ENCODE measurements at places on chromosomes 13 and 19.

GRCh38 chr19:43634872-43635560 lies 4.6 kb downstream of the CADM4 start:
- DNase-seq: no peak

DNA sequence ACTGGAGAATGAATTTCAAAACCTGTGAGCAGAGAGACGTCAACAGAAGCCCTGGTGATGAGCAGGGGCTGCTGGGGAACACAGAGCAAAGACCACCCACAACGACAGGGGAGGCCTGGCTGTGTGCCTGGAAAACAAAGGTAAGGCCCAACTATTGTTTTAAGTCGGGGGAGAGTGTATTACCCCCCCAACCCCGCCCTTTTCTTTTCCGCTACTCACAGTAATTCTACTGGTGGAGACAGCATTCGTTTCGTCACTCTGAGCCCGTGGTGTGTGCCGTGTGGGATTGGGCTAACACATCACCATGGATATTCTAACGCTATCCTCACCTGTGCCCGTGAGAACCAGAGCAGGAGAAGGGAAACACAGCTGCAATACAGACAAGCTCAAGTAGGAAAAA lies 18.6 kb upstream of the ADPRHL1 start:
- DNase-seq: no peak

DNA sequence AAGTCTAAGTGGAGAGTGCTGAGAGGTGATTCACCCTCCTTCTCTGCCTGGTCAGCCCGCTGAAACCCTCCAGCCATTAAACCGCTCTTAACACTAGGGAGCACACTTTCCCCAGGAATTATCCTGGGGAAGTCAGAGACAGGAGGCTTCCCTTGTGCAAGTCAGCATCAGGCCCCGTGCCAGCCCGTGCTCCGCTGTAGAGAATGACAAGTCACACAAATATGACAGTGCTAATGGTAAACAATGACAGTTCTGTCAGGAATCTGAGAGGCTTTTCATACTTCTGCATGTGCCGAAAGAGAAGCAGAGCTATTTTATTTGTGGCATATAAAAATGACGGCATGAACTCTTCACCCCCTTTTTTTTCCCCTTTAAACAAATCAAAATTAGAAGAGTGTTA lies 816.9 kb upstream of the SLC10A2 start:
- DNase-seq: peak; percentile 0

- no peak for DNase-seq
These were observed 29.0 kb upstream of the SLC15A1 start for GRCh38 chr13:98781470-98781869.

DNA sequence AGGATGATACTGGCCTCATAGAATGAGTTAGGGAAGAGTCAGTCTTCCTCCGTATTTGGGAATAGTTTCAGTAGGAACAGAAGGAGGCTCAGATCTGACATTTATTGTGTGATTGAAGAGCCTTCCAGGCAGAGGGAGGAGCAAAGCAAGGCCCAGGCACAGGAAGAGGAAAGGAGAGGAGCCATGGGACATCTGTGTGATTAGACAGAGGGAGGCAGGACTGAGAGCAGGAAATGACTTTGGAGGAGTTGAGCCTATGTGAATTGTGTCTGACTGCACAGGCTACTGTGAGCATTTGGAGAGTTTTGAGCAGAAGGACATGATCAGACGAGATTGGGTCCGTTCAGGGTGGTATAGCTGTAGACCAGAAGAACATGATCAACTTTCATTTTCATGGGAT lies 8.5 kb downstream of the SIGLEC7 start:
- DNase-seq: no peak

DNA sequence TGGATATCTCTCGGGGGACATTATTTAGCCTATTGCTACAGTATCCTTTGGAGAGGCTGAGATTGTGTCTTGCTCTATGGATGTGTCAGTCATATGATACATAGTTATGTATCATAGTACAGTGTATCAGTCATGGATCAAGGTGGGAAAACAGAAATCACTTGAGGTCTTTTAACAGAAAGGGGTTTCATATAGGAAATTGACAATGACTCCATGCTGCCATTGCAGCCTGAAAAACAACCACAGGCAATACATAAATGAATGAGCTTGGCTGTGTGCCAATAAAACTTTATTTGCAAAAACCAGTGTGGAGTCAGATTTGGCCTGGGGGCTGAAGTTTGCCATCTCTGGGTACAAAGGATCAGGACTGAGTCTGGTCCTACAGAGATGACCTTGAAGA lies 35.4 kb downstream of the COLGALT1 start:
- DNase-seq: no peak

- peak; percentile 68 for DNase-seq
These were observed 35.1 kb downstream of the MTMR6 start for GRCh38 chr13:25252225-25252624.

DNA sequence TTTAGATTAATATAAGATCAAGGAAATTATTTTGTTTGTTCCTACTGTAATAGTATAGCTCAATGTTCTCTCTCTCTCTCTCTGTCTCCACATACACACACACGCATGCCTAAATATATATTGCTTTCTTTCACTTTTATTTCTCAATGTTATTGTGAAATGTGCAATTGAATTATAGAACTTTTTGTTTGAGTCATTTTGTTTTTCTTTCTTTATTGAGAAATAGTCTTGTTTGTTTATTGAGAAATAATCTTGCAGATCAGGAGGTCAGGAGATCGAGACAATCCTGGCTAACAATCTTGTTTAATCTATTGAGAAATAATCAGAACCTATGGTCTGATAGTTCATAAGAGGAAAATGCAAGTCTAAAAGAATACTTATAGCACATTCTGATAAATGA lies 1581.3 kb downstream of the EFNB2 start:
- peak; percentile 85 for DNase-seq

DNA sequence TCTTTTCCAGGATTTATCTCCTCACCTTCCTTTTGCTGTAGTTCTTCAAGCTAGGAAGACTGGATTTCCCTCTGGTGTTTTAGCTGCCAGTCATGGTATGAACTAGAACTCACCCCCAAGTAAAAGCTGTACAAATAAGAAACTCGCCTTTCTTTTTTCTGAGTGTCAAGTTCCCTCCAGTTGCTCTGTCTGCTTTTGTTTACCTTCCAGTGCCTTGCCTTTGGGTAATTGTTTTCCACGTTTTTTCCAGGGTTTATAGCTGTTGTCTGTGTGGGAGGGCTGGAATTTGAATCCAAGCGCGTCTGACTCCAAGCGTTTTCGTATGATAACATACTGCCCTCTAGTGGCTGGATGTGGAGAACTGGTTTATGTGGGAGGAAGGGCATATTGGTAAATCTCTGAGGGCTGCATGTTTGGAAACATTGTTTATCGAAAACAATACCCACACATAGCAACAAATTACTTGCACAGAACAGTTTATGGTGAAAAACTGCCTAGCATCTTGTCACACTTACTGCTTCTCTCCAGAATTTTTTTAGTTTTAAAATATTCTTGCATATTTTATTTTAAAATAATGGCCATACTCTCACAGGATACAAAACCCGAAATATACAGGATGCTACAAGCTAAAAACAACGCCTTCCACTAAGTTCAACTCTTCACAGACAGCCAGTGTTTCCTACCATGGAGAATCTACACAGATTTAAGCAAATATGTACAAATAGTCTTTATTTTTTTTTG lies 19.2 kb downstream of the RCN3 start:
- peak; percentile 85 for DNase-seq

GRCh38 chr13:86174622-86175021 lies 375.4 kb upstream of the SLITRK6 start:
- no peak for DNase-seq

DNA sequence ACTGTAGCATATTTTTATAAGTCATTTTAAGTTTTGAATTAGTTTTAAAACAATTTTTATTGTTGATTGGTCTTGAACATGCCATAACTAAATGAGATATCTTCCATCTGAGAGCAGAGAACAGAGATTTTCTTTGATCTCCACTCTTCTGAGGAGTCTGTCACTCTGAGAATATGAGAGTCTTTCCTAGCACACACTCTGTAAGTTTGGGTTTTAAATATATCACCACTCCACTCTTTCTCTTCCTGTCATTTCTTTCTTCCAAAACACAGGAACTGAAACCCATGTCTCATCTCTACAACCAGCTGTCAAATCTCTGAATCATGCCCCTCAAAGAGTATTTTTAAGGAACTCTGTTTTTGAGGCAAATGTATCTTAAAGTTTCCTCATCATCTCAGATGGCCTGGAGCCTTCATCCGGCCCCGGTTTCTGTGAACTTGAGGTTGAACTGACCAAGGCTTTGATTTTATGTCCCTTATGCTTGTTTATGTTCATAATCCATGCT lies 698.2 kb upstream of the SGCG start:
- DNase-seq: no peak

GRCh38 chr13:95049772-95050171 lies 251.5 kb downstream of the ABCC4 start:
- no peak for DNase-seq

GRCh38 chr19:4380254-4380727 lies 20.1 kb downstream of the SH3GL1 start:
- DNase-seq: no peak

DNA sequence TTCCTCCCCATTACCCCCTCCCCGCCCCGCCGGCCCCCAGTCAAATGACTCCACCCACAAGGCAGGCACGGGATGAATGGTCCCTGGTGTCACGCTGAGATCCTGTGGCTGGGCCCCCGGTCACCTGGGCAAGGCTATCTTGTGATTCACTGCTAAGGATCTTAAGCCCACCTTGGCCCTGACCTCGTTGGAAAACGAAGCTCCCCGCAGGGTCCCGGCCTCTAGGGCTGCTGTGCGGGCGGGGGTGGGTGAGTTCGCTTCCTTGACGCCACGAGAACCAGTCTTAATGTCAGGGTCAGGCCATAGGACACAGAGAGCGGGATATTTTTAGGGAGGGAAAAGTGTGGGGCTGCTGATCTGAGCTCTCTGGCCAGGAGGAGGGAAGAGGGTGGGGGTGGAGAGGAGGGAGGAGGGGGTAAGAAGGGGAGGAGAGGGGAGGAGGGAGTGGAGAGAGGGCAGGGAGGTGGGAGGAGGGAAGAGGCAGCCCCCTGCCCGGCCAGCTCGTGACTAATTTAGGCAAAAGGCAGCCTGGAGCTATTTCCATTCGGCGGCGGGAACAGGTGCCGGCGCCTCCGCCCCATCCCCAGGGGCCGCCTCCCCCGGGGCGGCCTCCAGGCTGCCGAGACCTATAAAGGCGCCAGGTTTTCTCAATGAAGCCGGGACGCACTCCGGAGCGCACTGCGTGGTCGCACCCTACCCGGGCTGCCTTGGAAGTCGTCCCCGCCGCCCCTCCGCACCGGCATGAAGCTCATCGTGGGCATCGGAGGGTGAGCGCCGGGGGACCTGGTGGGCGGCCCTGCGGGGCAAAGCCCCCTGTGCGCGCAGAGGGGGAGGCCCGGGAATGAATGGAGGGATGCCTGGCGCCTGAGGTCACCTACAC lies at the start of gene NMRK2:
Gene NMRK2 (plus strand): TSS at position 139 of the 880 bp plus-strand sequence. CDS start 603 bp downstream, at position 742.
- DNase-seq: no peak

DNA sequence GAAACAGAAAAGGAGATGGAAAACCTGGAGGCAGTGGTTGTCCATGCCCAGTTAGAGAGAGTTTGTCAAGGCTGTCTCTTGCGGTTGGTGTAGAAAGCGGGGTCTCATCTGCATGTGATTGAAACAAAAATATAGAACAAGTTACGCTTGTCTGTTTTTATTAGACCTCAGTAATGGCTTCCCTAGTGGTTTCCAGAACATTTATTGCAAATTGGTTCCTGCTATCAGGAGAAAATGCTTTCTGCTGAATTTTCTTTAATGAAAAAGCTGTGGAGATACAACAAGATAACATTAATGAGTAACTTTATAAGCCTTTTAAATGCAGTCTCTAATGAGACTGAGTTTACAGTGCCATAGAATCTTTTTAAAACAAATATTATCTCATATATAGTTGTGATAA lies 378.0 kb downstream of the DACH1 start:
- DNase-seq: no peak

DNA sequence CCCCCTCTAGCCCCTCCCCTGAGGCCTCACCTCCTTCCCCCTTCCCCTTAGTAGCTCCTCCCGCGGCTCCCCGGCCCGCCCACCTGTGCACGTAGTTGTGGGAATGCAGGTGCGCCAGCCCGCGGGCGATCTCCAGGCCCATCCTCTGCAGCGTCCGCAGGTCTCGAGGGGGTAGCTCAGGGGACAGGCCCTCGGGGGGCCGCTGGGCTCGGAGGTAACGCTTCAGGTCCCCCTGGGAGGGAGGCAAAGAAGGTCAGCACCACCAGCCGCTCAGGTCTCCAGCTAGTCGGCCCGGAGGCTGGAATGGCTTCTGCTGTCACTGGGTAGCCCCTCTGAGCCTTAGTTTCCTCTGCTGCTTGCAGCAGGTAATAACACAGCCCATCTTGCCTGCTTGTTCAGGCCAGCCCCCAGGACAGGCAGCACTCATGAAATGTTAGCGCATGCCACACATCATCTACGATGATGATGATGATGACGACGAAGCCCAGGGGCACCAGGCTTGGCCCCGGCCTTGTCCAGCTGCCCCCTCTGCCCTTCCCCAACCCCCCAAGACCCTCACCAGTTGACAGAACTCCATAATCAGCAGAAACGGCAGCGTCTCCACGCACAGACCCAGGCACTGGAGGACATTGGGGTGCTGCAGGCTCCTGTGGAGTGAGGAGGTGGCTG lies 9.2 kb downstream of the LMTK3 start:
- no peak for DNase-seq

- no peak for DNase-seq
These were observed 2.0 kb upstream of the GAPDHS start for GRCh38 chr19:35531291-35531690.

GRCh38 chr19:17324357-17325114 lies 10.1 kb downstream of the ANO8 start:
- DNase-seq: no peak

- no peak for DNase-seq
These were observed 370.9 kb downstream of the KLF5 start for GRCh38 chr13:73429701-73430100.
